ENCODE measurements at places on chromosomes 3 and 15.

- no peak for DNase-seq
These were observed 26.2 kb downstream of the CRTAP start for GRCh38 chr3:33139996-33140395.

DNA sequence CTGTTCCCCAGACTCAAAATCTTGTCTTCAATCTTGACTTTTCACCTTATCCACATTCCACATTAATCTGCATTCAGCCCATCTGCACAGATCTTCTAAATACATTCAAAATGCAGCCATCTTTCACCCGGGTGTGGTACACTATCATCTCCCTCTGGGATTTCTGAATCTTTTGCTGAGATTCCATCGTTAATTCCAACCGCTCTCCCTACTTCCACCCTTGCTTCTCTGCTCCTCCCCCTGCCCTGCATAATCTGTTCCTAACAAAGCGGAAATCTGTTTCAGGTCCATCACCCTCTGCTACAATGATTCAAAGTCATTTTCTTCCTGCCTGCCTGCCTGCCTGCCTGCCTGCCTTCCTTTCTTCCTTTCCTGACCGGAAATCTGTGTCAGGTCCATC is 7.9 kb upstream of the GOLGA8B start:
- DNase-seq = no peak

GRCh38 chr15:93241696-93242585 is 152.9 kb upstream of the RGMA start:
- DNase-seq = no peak

GRCh38 chr15:71458089-71458660 is 342.9 kb downstream of the THSD4 start:
- DNase-seq = no peak

- DNase-seq = no peak
These were observed 2.4 kb downstream of the ADIPOQ start for GRCh38 chr3:186844908-186845307.

- no peak for DNase-seq
These were observed 141.7 kb downstream of the C3orf38 start for GRCh38 chr3:88291486-88291885.

DNA sequence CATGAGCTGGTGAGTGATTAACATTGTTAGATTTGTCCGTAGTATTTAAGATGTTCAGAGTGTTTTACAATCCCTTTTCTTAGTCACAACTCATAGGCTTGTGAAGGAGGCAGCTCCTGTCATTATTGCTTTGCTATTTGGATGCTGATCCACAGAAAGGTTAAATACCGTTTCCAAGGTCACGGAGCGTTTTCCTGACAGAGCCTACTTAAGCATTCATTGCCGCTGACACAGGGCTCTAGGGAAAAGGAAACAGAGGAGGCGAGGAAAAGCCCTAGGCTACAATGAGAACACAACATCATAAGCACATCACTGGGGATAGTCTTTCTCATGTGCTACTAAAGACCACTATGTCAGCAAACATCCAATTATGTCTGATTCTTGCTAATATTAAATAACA is 38.5 kb upstream of the CPB1 start:
- DNase-seq = no peak

DNA sequence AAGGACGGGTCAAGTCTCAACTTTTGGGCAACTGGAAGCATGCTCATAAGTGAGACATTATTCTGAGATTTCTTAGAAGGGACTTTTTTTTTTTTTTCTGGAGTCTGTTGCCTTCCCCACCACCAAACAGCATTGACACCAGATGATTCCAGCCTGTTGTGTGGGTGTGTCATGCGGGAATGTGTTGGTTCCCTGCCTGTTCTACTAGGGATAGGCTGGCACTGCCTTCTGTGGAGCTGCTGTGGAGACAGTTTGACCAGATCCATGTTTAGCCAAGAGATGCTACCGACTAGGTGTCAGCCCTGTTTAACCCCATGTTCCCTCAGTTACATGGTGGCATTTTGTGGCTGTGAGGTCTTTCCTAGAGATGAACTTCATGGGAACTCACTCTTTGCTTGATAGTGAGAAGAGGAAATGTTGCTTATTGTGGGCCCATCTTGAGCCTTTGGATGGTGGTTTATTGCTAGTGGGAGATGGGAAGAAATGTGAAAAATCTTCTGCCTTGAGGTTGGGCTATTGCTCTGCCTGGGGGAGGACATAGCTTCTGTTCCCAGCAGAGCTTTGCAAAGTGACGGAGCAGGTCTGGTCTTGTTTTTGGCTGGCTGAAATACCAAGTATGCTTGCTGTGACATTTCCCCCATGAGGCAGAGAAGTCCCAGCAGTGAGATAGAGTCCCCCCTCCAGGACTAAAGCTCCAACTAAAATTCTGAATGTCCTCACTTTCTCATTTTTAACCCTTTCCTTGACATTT is 31.3 kb downstream of the TRAK1 start:
- no peak for DNase-seq

- no peak for DNase-seq
These were observed 182.5 kb downstream of the TNIK start for GRCh38 chr3:171277456-171278298.

DNA sequence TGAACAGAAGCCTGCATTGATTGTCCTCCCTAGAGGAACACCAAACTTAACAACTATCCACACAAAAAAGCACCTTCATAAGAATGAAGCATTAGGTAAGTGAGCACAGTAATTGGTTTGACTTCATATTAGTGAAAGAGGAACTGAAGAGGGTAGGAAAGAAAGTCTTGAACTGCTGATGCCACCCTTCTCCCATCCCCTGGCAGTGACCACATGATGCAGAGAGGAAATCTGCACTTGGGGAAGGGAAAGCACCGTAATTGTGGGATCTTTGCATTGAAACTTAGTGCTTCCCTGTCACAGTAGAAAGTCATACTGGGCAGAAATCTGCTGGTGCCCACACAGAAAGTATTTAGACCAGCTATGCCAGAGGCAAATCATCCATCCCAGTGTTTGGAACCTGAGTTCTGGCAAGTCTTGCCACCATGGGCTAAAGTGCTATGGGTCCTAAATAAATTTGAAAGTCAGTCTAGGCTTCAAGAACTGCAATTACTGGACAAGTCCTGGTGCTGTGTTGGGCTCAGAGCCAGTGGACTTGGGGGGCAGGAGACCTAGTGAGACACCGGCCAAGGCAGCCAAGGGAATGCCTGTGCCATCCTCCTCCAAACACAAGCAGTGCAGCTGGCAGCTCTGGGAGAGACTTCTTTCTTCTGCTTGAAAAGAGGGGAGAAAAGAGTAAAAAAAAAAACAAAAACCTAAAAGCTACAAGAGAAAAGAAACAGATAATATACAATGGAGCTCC is 63.6 kb downstream of the SLC15A2 start:
- no peak for DNase-seq

DNA sequence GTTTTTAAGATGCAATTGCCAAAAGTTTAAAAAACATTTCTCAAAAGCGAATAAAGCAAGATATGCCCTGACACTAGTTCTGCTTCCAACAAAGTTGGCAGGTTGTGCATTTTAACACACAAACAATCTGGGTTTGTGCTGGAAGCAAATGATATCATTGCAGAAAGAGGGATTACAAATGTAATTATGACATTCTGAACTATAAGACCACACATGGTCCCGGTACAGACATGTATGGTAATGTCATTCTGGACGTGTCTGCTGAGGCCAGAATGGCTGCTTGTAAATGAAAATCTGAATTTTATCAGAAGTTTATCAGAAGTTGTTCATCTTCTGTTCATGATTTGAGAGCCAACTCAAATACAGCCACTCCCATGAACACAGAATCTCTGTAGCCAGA is 10.7 kb downstream of the TMC3 start:
- DNase-seq = no peak

DNA sequence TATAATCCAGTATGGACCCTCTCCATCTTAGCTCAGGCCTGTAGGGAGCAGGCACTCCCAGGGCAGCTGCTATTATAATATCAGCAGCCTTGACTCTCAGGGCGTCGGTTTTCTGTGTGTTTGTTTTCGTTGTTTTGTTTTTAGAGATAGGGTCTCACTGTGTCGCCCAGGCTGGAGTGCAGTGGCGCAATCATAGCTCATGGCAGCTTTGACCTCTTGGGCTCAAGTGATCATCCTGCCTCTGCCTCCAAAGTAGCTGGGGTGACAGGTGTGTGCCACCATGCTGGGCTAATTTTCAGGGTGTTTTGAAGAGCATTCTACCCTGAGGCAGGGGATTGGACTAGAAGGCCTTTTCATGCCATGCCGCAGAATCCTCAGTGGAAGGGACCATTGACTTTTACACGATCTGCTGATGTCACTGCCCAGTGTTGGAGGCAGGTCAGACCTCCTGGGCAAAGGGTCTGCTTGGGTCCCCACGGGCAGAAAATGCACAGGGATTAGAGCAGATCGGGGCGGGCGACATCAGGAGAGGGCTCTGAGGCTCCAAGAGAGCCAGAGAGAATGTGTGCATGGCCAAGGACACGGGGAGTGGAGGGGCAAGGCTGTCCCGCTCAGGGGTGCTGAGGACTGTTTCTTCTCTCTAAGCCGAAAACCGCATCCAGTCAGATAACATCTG is 7.8 kb downstream of the MELTF start:
- DNase-seq = no peak

GRCh38 chr3:126995926-126996512 is 13.1 kb downstream of the PLXNA1 start:
- no peak for DNase-seq

DNA sequence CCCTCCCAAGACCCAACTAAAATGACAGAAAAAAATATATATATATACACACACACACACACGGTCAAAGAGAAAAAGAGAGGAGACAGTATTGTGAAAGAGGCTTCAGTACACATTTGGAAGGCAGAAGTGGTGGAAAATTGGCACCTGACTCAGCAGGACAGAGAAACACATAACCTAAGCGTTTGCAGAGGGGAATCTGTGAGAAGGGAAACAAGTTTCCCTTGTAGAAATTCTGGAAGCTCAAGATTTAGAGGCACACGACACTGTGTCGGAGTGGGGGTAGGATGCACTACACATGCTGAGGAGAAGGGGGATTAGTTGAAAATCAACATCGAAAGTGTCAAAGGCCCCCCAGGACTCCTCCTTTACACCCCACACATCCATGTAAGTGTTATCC is 53.1 kb downstream of the PAK2 start:
- no peak for DNase-seq

GRCh38 chr15:59317211-59317610 is 55.5 kb downstream of the MYO1E start:
- no peak for DNase-seq

DNA sequence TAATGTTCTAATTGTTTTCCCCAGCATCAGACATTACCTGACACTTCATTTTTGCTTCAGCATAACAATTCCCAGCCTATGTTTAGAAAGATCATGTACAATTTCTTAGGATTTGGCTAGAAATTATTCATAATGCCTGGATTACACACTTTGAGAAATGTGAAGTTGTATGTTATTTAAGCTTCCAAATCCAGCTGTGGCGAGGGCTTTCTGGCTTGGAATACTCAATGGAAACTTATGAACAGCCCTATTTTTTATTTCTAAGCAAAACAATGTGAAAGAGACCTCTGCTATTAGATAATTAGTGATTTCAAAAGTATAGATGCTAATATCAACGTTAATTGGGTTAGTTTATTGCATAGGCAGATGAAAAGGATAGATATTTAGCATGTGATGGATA is 341.6 kb downstream of the ZNF385D start:
- DNase-seq = no peak

DNA sequence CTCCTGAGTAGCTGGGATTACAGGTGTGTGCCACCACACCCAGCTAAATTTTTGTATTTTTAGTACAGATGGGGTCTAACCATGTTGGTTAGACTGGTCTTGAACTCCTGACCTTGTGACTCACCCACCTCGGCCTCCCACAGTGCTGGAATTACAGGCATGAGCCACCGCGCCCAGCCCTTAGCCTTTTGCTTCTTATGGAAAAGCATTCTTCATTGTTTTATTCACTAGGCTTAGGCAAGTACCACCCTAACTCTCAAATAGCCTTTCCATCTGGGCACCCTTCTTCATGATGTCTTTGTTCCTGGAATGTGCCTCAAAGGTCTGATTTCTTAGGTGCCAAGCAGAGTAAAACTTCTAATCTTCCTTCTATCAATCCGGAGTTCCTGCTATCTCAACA is 641.8 kb downstream of the FHIT start:
- DNase-seq = no peak

DNA sequence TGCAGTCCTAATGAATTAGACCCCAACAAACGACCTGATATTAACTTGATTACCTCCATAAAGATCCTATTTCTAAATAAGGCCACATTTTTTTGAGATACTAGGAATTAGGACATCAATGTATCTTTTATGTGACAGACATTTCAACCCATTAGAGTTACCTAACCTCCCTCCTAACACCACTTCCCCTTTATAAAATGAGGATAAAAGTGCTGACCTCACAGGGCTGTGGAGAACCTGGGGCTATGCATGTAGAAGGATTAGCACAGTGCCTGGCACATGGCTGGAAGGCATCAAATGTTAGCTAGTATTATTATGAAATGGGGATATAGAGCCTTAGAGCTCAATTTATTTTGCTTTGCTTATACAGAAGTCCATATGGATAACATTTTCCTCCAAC is 53.5 kb upstream of the LRRN1 start:
- no peak for DNase-seq

DNA sequence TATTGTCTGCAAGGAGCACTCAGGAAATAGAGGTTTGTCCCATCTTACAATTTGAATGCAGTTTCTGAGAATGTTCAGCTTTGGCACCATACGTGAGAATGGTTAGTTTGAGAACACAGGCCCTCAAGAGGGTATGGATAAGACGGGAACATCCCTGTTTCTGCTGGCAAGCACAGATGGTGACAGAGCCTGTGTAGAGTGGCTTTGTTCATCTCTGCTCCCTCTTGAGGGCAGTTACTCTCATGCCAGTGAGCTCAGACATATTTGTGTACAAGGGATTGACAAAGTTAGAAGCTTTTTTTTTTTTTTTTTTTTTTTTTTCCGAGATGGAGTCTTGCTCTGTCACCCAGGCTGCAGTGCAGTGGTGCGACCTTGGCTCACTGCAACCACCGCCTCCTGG is 71.5 kb upstream of the FILIP1L start:
- no peak for DNase-seq

DNA sequence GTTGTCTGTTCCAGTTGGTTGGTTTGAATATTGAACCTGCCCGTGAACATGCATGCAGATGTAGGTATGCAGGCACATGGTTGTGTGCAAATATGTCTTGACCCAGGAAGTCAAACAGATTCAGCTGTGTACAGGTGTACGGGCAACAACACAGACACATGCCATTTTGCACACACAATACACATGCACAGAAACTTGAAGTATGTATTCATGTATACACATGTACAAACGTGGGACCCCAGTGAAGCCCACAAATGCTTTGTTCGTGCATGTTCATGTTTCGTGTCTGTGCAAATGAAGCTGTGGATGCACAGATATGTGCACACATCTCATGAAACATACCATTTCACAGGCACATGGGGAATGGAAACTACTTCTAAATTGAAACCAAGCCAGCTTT is 30.7 kb downstream of the IDH3A start:
- DNase-seq = no peak
